ENCODE measurements at places on chromosomes 7 and 10.

- DNase-seq, result no peak
Measured at GRCh38 chr10:30186371-30186875, 127.0 kb upstream of the JCAD start.

DNA sequence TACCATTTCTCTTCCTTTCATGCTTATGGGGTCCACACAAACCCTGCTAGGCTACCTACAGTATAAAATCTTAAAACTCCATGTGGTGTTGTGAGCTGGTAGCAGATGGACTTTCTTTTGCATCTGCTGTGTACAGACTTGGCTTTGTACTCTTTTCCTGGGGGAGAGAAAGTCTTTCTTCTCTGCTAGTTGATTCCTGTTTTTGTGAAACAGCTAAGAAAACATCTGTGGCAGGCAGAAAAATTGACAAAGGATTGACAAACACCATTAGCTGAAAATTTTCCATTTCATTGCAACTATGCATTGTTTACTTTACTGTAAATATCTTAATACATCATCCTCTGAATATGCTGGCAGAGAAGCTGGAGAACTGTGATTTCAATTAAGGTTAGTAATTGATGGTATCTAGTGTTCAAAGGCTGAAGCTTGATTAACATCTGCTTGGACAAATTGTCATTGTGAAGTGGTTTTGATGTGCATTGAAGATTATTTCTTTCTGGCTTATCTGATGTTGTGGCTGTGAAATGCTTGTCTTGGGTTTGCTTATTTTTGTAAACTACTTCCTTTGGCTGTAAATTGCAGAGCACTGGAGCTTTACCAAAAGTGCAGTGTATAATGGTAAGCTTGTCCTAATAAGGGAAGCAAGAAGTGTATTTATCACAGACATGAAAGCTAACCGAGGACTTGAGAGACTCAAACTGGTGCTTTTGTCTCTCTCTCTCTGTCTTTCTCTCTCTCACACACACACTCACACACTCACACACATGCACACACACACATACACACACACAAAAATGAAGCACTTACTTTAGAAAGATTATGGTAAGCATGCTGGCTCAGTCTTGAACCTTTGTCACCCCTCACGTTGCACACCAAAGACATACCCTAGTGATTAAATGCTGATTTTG is at the start of gene FOXP2:
TSS of gene FOXP2 (plus strand) at position 660 of the 908 bp plus-strand sequence. CDS start 11,697 bp downstream, outside the sequence.
- DNase-seq, result no peak

DNA sequence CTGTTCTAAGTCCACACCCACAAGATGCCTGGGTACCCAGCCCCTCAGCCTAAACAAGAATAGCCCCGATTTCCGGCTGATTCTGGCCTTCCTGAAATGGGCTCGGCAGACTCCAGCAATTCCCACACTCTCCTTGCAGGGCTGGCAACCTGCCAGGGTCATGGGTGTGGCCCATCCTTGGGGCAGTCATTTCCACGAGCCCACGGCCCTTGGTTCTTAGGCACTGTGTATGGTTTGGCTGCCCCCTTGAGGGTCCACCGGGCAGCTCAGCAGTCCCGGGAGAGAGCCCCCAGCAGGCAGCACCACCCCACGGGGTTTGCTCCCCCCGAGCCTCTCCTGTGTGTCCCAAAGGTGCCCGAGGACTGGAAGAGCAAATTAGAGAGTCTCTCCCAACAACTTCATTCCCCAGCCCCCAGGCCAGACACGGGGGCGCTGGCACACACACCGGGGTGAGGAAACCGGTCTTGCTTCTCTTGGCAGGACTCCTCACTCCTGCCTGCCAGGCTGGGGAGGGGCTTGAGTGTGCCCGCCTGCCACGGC is 142.2 kb downstream of the EMX2 start:
- DNase-seq, result no peak

- no peak for DNase-seq
Measured at GRCh38 chr10:59753267-59753666, at the start of gene MRLN. TSS of gene MRLN (minus strand) at chr10:59753455.

- no peak for DNase-seq
Measured at GRCh38 chr10:103752680-103753248, 102.6 kb downstream of the SH3PXD2A start.

- DNase-seq, result peak; percentile 94
Measured at GRCh38 chr7:26201247-26202018, at the start of gene CBX3. TSS of gene CBX3 (plus strand) at chr7:26201745. CDS start at chr7:26202999, 1,254 bp downstream.

DNA sequence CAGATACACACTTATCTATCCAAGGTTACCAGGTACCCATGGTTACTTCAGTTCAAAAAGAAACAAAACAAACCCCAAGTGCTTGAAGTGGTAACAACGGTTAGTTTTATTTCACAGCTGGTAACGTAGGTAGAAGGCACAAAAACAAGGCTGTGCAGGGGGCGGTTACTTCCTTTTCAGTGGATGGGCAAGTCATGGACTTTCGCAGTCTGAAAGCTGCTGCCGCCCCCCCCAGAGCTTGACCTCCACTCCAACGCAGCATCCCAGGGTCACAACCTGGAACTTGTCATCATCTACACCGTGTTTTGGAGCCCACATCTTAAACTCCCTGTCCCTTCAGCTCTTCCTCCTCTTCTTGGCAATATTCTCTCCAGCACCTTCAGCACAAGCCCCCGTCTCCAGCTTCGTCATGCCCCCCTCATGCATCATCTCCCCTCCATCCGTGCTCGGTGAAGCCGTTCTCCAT is 181.2 kb upstream of the ITGB1 start:
- no peak for DNase-seq

- DNase-seq, result no peak
Measured at GRCh38 chr10:62048470-62048869, 147.0 kb downstream of the ARID5B start.

Measured in NCI-H2227 treated with DMSO at 0.1 percent for 48 hours (cell line).